ENCODE measurements at places on chromosomes 2 and 18. TPM values are rescaled to one million over a fixed set of nuclear protein-coding genes. Genes with fewer than 3 reads are reported as not detected.
A peak's percentile ranks its signal among the peaks of the same experiment; 100 is the strongest.

GRCh38 chr18:46155641-46156051 is 51.5 kb downstream of the HAUS1 start:
- H3K36me3 ChIP-seq = peaks cover 4% of the 10 kb centered on the region
- H3K4me3 ChIP-seq = peak overlapping the region; percentile 2
- no peaks in the 10 kb centered on the region for H3K27me3 ChIP-seq
- H3K27ac ChIP-seq = peak overlapping the region; percentile 75

GRCh38 chr2:54466870-54467269 is 10.7 kb downstream of the SPTBN1 start:
- H3K4me3 ChIP-seq = no peak overlapping the region
- peaks cover 34% of the 10 kb centered on the region for H3K4me1 ChIP-seq

- H3K4me3 ChIP-seq = no peak overlapping the region
- no peak for DNase-seq
- H3K4me1 ChIP-seq = peaks cover 34% of the 10 kb centered on the region
- H3K36me3 ChIP-seq = peaks cover 7% of the 10 kb centered on the region
Observed at GRCh38 chr2:47016172-47016913, 100.7 kb upstream of the MCFD2 start.

DNA sequence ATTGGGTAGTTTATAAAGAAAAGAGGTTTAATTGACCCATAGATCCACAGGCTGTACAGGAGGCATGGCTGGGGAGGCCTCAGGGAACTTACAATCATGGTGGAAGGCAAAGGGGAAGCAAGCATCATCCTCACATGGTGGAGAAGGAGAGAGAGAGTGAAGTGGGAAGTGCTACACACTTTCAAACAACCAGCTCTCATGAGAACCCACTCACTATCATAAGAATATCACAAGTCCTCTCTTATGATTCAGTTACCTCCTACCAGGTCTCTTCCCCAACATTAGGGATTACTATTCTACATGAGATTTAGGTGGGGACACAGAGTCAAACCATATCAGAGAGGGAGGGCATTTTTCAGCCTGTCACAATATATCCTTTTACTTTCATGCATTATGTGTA is 22.7 kb upstream of the DOCK10 start:
- no peak overlapping the region for H3K4me3 ChIP-seq
- no peaks in the 10 kb centered on the region for H3K27me3 ChIP-seq
- DNase-seq = no peak
- no peak overlapping the region for H3K27ac ChIP-seq
- no peaks in the 10 kb centered on the region for H3K4me1 ChIP-seq
- no peaks in the 10 kb centered on the region for H3K36me3 ChIP-seq

GRCh38 chr2:238847841-238848690 is at the start of gene TWIST2:
TSS of gene TWIST2 (plus strand) at chr2:238848085. CDS start at chr2:238848216, 131 bp downstream.
- no peak within 1 kb of the TSS for H3K27ac ChIP-seq
- H3K4me1 ChIP-seq = peaks cover 21% of the 10 kb centered on the region
- DNase-seq = no peak
- peaks cover 76% of the 10 kb centered on the region for H3K27me3 ChIP-seq
- peak within 1 kb of the TSS; percentile 85 for H3K4me3 ChIP-seq
- peaks cover 5% of the 10 kb centered on the region for H3K36me3 ChIP-seq

DNA sequence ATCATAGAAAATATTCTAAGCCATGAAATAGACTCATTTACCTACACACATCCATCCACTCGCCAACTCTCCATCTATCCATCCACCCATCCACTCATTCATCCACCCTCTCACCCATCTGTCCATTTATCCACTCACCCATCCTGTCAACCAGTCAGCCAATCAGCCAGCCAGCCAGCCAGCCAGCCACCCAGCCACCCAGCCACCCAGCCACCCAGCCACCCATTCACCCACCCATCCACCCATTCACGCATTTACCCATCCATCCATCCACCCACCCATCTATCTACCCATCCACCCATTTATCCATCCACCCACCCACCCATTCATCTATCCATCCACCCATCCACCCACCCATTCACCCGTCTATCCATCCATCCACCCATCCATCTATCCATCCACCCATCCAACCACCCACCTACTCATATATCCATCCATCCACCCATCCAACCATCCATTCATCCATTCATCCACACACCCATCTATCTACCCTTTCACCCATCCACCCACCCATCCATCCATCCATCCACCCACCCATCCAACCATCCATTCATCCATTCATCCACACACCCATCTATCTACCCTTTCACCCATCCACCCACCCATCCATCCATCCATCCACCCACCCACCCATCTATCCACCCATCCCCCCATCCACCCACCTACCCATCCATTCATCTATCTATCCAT is 185.1 kb downstream of the LOXHD1 start:
- no peak for DNase-seq
- no peaks in the 10 kb centered on the region for H3K36me3 ChIP-seq
- peaks cover 10% of the 10 kb centered on the region for H3K27me3 ChIP-seq
- no peak overlapping the region for H3K27ac ChIP-seq
- H3K4me1 ChIP-seq = peaks cover 30% of the 10 kb centered on the region

DNA sequence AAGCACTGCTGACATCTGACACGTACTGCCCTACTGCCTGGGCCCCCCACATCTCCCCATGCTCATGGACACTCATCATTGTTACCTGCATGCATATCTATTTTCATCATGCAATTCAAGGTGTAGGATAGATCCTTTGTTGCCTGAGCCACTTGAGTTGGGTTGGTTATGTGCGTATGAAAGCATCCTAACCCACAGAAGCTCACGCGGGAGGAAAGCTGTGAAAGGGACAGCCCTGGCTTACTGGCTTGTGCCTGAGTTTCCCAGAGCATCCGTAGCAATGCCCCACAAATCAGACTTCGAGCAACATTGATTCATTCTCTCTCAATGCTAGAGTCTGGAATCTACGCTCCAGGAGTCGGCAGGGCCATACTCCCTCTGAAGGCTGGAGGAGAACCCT is 285.5 kb downstream of the PHLPP1 start:
- H3K36me3 ChIP-seq = no peaks in the 10 kb centered on the region
- no peaks in the 10 kb centered on the region for H3K27me3 ChIP-seq
- DNase-seq = no peak
- no peak overlapping the region for H3K27ac ChIP-seq
- H3K4me3 ChIP-seq = no peak overlapping the region

DNA sequence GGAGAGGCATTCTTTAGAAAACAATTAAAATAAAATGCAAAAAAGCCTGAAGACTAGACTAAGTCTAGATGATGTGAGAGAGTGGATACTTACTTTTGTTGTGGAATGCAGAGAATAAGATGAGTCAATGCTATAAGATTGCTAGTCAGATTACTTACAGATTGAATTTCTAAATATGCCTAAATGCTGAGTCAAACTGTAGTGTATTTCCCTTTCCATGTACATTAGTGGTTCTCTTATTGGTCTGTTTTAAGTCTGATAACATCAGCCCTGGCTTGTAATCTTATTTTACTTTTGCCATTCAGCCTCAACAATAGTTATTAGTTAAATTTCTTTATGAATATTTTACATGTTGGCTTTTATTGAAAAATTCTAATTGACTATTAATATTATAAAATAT is 702.7 kb downstream of the SOCS6 start:
- no peak overlapping the region for H3K4me3 ChIP-seq
- no peak overlapping the region for H3K27ac ChIP-seq
- no peak for DNase-seq
- no peaks in the 10 kb centered on the region for H3K27me3 ChIP-seq

- no peaks in the 10 kb centered on the region for H3K36me3 ChIP-seq
- peaks cover 4% of the 10 kb centered on the region for H3K4me1 ChIP-seq
- H3K4me3 ChIP-seq = no peak overlapping the region
- no peak for DNase-seq
- peaks cover 3% of the 10 kb centered on the region for H3K27me3 ChIP-seq
Observed at GRCh38 chr2:71576541-71576940, 123.2 kb downstream of the DYSF start.

The LINC00305 gene
- total RNA-seq = not detected

The PTPRN gene
- 17.5 TPM for total RNA-seq

The SIX3 gene
- 0.68 TPM for total RNA-seq

The GRHL1 gene
- 37.4 TPM for total RNA-seq
